ENCODE measurements at places on chromosomes 4 and X.

DNA sequence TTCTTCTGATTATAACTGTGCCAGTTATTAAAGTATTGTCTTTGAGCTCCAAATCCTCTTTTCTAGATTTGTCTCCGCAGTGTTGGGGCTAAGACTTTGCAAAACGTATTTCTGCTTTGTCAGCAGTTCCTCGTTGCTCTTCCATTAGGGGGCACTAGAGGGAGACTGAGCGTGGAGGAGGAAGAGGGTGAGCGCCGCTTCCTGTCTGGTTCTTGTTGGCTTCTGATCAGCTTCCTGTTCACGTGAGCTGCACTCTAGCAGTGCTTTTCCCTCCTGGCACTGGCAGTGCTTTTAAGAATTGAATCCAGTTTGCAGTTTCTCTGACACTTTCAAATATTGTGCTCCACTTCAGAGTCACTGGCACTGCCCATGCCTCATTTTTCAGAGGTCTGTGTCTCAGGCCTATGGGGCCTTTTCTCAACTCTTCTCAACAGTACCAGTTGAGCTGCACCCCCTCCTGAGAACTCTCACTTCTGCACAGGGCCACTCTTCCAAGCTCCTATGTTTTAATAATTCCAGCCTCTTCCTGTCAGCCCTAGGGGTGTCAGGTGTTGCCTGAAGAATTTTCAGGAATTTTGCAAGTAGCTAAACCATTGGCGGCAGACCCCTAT is 54.4 kb upstream of the LCORL start:
- DNase-seq: no peak

DNA sequence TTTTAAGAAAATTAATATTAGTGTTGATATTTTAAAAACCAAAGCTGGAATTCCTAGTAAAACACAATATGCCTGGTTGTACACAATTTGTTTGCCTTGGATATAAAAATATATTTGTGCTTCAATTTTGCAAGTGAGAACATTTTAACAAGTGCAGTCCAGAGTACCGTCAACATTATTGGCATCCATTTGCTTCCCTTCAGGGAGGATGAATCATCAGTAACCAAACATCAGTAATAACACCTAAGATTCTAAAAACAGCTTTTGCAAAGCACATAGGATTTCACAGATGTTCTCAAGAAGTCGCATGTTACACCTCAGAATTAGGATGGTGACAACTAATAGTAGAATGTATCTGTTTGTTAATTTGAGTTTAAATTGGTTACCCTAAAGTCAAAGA is 262.6 kb upstream of the BMP3 start:
- DNase-seq: no peak

GRCh38 chr4:186957952-186958555 is 234.4 kb upstream of the FAT1 start:
- DNase-seq: no peak

- no peak for DNase-seq
Observed at GRCh38 chr4:53960843-53961242, 103.6 kb downstream of the CHIC2 start.

DNA sequence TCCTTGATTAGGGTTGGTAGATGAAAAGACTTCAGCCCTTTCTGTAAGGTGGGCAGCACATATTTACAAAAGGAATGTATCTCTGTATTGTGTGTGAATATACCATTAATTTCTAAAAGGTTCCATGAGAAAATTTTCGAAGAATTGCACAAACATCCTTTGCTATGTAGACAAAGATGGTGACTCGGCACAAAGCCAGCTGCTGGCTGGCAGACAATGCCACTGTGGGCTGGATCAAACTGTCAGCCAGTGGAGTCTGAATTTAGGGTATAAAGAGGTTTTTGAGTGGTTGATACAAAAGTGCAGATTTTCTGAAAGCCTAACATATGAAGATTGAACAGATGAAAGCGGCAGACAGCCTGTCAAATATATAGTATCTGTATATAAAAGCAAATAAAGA is 5.6 kb upstream of the TXK start:
- no peak for DNase-seq

- no peak for DNase-seq
Observed at GRCh38 chr4:8046925-8047541, 107.4 kb upstream of the AFAP1 start.

- DNase-seq: peak; percentile 10
Observed at GRCh38 chr4:91113130-91113706, 986.0 kb downstream of the CCSER1 start.

DNA sequence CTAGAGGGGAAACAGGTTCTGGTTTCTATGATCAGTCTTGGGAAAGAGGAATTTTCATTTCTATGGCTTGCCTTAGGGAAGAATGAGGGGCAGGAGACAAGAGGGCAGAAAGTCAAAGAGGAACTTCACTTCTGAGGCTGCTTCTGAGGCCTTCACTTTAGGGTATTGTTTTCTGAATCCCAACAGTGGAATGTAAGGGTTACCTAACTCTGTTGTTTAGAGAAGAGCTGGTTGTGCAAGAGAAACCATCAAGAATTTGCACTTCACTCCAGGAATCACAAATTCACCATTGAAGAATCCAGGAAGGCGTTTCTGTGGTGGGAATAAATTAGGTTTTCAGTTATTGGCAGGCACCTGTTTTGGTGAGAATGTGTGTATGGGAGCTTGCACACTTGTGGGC is 126.7 kb upstream of the AMOT start:
- DNase-seq: no peak

DNA sequence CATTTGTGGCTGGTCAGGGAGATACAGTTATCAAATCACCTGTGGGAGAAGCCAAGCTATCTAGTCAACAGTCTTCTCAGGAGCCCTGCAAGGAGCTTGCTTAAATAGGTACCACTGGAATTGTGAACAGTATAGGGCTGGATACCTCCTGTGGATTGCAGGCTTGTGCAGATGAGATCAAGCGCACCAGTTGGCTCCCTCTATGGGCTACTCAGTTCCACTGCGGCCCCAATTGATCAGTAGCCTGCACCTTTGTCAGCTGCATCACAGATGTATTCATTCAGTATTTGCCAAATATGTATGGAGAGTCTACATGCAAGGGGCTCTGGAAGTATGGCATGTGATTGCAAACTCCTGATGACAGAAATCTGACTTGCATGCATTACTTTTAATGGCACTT is 28.6 kb downstream of the TEX13A start:
- no peak for DNase-seq

- DNase-seq: no peak
Observed at GRCh38 chrX:108993909-108994308, 257.5 kb upstream of the IRS4 start.

DNA sequence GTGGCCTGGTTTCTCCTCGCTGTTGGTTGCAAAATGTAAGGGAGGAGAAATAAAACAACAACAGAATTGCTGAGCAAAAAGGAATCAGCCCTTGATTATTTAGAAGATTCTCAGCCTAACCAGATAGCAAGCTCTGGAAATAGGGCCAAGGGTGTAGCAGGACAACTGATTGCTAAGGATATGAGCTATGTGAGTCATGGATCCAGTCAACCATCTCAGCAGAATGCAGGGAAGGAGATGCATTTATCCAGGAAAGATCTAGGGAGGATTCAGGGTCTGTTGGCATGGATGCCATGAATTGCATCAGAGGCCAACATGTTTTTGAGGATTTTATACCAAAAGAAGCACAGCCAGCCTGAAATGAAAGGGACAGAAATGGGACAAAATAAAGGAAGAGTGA is 2.2 kb upstream of the XAGE3 start:
- DNase-seq: no peak

DNA sequence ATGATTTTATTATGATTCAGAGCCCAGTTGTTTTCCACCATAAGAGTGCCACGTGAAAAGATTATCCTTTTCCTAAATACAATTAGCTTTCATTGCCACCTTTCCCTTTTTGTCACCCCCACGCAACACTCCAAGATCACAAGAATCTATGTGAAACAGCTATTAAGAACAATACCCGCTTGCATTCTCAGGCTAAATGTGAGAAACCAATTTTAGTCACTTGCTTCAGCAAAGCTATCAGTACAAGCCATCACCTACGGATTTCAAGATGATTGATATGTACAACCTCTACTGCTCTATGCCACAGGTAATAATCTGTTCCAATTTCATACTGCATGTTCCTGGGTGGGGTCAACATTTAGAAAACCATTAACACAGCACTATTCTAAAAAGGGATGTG is 2.5 kb downstream of the ATP11C start:
- DNase-seq: no peak

DNA sequence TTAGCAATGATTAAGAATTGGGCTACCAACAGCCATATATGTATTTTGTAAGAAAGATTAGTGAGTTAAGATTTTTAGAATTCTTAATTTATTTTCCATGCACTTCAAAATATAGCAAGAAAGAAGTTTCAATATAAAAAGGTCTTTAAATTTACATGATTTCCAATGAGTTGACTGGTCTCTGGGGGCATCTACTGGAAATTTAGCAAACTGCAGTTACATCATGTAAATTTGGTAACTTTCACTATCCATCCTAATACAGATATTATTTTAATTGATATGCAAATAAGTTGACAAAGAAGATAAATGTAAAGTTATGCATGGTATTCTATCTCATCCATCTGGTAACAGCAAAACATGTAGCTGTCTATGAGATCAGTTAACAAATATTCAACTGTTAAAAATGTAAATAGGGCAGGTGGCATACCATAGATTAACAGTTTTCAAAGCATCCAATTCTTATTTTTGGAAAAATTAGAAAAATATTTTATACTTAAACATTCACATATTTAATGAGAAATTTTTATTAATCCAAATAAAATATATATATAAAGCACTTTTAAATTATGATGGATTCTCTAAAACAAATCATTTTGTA is 29.1 kb downstream of the TTC29 start:
- peak; percentile 3 for DNase-seq
